ENCODE measurements at places on chromosomes 12 and 14.
A peak's percentile ranks its signal among the peaks of the same experiment; 100 is the strongest.

GRCh38 chr12:9625019-9625418 is 17.3 kb upstream of the KLRB1 start:
- DNase-seq: no peak

DNA sequence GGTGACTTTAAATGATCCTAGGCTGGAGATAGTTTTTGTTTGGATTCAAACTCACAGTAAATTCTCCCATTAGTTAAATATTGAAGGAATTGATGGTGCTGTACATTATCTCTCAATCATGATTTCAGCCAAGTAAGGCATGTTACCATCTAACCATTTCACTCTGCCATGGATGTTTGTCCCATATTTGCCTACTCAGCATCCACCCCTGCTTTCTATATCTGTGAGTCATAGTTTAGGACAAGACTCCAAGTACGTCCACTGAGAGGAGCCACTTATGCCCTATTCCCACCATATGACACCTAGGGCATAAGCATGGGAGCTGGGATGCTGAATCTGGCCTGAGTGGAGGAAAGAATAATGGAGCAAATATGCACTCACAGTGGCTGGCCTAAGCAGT is 155.2 kb downstream of the RPL10L start:
- no peak for DNase-seq

- no peak for DNase-seq
Measured at GRCh38 chr12:122381021-122381420, 41.4 kb downstream of the CLIP1 start.

GRCh38 chr12:121326996-121327674 is 25.1 kb downstream of the ANAPC5 start:
- no peak for DNase-seq

DNA sequence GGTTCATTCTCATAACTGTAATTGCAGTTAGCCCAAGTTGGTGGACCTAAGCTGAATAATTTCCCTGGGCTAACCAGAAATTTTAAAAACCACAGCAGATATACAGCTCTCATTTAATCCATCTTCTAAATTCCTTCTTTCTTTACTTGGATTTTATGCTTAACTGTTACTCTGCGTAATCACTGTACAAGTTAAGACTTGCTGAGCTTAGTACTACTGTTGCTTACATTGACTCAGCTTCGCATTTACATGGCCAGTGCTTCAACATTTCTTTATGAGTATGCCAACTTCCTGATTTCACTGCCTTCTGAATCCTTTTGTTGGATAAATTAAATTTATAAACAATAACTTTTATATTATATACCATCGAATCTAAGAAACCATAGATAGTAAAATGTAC is 147.4 kb downstream of the SLC38A4 start:
- DNase-seq: no peak

GRCh38 chr12:48119078-48119833 is at the start of gene PFKM:
TSS of gene PFKM (plus strand) at chr12:48119364. CDS start at chr12:48122775, 3,411 bp downstream.
- peak; percentile 59 for DNase-seq

- no peak for DNase-seq
Measured at GRCh38 chr12:26266881-26267280, 71.5 kb downstream of the SSPN start.

- DNase-seq: no peak
Measured at GRCh38 chr12:132469423-132469822, 20.5 kb upstream of the FBRSL1 start.

- DNase-seq: no peak
Measured at GRCh38 chr12:112375105-112375504, 7.1 kb downstream of the HECTD4 start.

- peak; percentile 52 for DNase-seq
Measured at GRCh38 chr12:4148418-4149056, 125.0 kb upstream of the CCND2 start.

DNA sequence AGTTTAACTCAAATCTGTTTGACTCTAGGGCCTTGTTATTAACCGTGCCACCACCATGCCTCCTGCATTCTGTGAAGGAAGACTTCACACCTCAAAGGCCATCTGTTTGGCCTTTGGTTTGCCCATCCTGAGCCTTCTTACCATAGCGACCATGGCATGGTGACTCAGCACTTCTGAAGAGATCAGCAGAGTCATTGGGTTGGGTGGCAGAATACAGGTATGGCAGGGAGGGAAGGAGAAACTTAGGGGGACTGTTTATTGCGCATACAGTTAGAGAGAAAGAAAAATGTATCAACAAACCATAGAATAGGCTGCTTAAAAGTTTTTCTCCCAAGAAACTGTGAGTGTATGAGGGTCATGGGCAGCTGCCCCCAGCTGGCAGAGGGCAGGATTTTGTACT is 49.2 kb downstream of the DAD1 start:
- DNase-seq: no peak

DNA sequence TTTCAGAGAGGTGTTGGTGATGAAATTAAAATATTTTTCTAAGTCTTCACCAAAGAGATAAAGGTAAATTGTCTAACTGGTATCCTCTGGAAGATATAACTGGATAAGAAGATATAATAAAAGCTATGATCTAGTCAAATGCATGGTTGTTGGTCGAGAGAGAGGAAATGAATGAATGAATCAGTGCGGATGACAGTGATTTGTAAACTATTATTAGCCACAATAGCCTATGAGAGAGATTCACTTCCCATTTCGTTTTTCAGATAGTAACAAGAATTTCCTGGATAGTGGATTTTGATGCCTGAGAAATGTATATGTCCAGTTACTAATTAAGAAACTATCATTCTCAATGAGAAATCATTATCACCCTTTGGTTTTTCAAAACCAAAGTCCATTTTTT is 63.1 kb downstream of the HEATR5A start:
- DNase-seq: no peak

DNA sequence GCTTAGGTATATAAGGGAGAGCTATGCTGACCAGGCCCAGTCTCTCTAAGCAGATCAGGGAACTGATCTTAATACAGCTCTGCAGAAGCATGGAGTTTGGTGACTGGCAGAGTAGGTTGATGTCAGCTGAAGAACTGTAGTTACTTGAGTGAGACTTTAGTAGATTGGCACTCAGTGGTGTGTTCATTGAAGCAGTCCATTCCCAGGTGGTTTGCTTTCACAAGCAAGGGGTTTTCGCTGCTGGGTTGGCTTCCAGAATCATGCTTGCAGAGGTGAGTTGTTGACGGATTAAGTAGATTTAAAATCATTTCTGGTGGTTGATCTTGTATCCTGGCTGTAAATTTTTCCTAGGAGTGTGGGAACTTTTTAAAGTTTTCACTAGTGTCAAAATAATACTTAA is 6.5 kb upstream of the DHRS7 start:
- DNase-seq: no peak

GRCh38 chr12:50314636-50315312 is 31.5 kb upstream of the LIMA1 start:
- no peak for DNase-seq

GRCh38 chr12:10205220-10205807 is 7.4 kb upstream of the GABARAPL1 start:
- DNase-seq: no peak

GRCh38 chr12:45989721-45990467 is 480 bp downstream of the SCAF11 start:
- peak; percentile 39 for DNase-seq

GRCh38 chr12:122918827-122919226 is 22.9 kb upstream of the VPS37B start:
- DNase-seq: no peak

DNA sequence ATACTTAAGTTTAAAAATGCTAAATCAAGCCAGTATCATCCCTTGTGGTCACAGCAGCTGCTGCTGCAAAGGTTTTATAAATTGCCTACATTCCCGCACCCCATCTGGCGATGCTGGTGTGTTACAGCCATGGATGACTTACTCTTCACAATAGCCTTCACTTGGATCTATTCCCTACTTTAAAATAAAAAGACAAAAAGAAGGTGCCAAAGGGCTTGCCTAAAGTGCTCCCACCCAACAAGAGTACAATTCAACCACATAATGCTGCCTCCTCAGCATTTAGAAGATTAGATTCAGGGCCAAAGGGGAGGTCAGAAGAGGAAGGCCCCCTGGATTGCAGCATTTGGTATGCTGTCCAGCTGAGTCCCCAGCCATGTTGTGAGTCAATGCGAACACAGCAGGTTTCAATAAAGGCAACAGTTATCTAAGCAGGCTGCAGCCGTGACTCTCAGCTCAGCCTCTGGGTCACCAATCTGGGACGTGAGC is 176.1 kb downstream of the DAD1 start:
- DNase-seq: no peak

- no peak for DNase-seq
Measured at GRCh38 chr14:94571395-94571794, 9.8 kb upstream of the SERPINA5 start.

DNA sequence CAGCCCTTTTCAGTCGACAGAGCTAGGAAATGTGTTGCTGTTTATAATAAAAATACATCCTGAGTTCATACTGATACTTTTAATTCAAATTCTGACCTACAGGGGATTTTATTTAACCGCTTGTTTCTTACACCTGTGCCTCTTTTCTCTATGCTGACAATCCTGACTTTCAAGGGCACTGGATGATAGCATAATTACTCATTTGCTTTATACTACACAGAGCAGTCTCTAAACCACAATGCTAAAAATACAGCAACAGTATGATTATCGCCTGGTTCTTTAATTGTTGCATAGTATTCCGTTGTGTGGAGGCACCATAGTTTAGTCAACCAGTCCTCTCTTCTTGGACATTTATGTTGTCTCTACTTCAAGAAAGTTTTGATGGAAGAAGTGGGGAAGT is 372.9 kb downstream of the DPF3 start:
- DNase-seq: no peak

- no peak for DNase-seq
Measured at GRCh38 chr12:1835211-1836131, 15.1 kb downstream of the LRTM2 start.

DNA sequence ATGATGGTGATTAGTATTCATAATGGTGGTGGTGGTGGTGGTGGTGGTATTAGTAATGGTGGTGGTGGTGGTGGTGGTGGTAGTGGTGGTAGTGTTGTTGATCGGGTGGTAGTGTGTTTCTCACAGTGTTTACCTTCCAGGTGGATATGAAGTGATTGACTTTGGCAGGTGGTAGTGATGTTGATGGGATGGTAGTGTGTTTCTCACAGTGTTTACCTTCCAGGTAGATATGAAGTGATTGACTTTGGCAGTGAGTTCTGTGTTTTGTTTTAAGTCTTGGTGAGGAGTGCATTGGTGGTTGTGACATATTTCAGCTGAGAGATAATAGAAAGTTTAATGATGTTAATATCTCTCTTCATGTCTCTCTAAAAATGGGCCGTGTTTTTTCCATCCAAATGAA is 189.4 kb downstream of the TMTC2 start:
- DNase-seq: no peak

DNA sequence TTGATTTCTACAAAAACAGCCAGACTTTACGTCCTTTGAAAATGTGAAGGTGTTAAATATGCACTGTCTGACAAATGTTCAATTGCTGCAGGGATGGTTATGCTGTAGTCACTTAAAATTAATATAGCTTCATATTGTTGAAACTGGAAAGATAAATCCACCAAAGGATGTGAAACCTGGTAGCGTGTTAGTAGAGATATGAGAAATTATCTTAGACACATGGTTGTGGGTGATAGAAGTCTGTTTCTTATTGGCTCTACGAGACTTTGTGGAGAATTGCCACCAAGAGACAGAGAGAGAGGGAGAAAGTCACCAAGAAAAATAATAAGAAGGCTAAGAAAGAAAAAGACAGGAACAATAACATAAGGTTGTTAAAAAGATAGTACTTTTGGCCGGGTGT is 2.6 kb upstream of the CAPRIN2 start:
- no peak for DNase-seq

- no peak for DNase-seq
Measured at GRCh38 chr12:131753005-131753404, 42.1 kb downstream of the SFSWAP start.

GRCh38 chr14:69370061-69370460 is 28.0 kb downstream of the ERH start:
- no peak for DNase-seq

DNA sequence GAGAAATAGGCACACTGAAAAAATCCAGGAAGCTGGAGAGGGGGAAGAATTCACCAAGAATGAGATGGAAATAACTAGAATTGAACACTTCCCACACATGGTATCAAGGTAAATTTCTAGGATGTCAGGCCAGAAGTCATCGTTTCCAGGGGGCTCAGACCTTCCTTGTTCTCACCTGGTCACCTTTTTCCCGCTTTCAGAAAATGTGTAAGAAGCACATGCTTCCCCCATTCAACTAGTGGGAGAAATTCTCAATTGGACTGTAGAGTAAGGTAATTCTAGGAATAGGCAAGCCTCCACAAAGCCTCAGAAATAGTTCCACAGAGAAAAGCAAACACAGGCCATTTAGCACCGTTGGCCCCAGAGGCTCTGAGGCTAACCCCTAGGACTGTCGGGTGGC is 2.8 kb upstream of the PTMS start:
- no peak for DNase-seq

- no peak for DNase-seq
Measured at GRCh38 chr12:67827820-67828383, 161.3 kb upstream of the IFNG-AS1 start.

- DNase-seq: no peak
Measured at GRCh38 chr12:51677284-51677968, 86.4 kb downstream of the SCN8A start.

- no peak for DNase-seq
Measured at GRCh38 chr14:26621807-26622560, 24.2 kb upstream of the NOVA1 start.

DNA sequence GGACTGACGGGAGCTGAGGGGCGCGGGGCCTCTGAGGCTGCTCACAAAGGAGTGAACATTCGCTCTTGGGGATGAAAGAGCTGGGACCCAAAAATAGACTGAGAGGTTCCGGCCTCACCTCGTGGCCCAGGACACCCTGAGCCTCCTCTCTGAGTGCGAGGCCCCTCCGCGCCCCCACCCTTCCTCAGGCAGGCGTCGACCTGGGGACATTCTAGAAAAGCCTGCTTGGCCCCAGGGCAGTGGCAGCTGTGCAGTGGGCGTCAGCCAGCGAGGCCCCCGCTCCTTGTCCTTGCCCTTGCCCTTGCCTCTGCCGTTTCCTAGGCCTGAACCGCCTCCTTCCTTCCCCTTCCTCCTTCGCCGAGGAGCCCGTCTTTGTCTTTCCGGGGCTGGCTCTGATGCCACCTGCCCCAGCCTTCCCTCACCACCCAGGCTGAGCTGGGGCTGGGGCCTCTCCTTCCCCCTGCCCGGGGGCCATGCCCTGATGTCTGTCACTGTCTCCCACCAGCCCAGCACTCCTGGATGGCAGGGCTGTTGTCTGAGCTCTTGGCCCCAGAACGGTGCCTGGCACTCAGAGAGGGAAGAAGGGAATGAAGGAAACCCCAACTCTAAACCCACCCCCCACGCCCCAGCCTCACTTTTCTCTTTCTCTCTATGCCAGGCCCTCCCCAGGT is 208.2 kb upstream of the RTL1 start:
- no peak for DNase-seq

DNA sequence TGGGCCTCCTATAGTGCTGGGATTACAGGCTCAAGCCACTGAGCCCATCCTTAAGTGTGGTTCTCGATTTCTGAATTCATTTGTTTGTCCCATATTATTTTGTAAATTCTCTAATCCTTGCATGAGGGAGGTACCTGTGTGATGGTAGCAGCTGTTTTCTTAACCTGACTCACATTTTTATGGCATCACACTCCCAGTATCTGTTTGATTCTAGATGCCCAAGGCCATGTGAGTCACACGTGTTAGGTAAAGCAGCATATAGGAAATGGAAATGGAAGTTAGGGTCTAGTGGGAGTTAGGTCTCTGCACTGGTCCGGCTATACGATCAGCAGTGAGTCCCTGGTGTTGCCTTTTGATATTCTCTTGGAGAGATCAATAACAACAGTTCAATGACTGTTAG is 198.1 kb downstream of the ERC1 start:
- no peak for DNase-seq
